AML-193 (cell line): ENCODE measurements at places on chromosomes 6 and 20.

DNA sequence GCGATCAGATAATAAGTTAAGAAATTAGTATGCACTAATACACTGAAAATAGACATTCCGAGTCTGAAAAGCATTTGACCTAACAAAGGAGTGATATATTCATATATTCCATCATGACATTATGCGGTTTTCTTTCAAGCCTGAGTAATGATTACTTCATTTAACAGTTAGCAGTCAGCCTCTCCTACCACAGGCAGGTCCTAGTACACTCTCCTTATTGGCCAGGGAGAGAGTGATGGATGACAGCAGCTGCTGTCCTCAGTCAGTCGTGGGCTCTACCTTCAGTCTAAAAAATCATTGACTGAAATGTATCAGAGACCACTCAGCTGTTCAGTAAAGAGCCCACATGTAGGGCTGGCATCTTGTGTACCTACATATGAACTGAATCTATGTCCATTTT is 33.2 kb upstream of the VGLL2 start:
- DNase-seq, result no peak

DNA sequence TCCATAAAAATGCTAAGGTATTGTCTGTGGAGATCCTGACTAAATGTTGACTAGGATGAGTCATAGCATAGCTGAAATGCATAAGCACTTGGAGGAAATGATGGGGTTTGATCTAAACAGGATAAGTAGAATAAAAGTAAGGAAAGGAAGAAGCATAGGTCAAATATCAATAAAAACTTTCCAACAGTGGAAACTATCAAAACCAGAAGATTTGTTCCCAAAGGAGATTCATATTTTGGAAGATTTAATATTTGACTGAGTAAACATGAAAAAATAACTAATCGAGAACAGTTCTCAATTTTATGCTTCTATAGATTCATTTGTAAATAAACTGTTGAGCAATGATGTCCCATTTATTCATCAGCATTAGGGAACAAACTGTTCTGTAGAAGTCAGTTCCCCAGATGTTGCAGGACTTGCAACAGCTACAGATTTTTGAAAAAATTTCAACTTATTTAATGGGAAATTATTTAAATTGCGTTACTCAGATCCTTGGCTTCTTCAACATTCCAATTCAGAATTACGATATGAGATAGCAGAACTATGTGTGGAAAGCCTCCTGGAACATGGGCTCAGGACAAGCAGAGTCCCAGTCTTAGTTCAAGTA is 133.7 kb upstream of the TBX18 start:
- no peak for DNase-seq

DNA sequence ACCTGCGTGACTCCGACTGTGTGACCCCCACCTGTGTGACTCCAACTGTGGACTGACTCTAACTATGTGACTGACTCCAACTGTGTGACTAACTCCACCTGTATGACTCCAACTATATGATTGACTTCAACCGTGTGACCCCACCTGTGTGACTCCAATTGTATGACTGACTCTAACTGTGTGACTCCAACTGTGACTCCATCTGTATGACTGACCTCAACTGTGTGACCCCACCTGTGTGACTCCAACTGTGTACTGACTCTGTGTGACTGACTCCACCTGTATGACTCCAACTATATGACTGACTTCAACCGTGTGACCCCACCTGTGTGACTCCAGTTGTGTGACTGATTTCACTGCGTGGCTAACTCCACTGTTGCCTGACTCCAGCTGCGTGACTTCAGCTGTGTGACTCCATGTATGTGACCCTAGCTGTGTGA is 38.6 kb downstream of the SYNJ2 start:
- DNase-seq, result no peak

GRCh38 chr6:158631678-158632537 is 12.6 kb downstream of the DYNLT1 start:
- no peak for DNase-seq

GRCh38 chr20:43124241-43124640 is 65.5 kb downstream of the PTPRT start:
- DNase-seq, result no peak

GRCh38 chr6:31541059-31541657 is 645 bp downstream of the DDX39B start:
- peak; percentile 76 for DNase-seq

- DNase-seq, result no peak
Observed at GRCh38 chr6:102411796-102412195, 1018.3 kb downstream of the GRIK2 start.

- no peak for DNase-seq
Observed at GRCh38 chr20:49961413-49961812, 21.4 kb upstream of the SNAI1 start.

- no peak for DNase-seq
Observed at GRCh38 chr6:138162111-138162954, 594 bp downstream of the ARFGEF3 start.

- no peak for DNase-seq
Observed at GRCh38 chr6:157300436-157300835, 22.9 kb downstream of the TMEM242 start.

- DNase-seq, result peak; percentile 63
Observed at GRCh38 chr6:4210629-4211419, 75.4 kb upstream of the ECI2 start.

DNA sequence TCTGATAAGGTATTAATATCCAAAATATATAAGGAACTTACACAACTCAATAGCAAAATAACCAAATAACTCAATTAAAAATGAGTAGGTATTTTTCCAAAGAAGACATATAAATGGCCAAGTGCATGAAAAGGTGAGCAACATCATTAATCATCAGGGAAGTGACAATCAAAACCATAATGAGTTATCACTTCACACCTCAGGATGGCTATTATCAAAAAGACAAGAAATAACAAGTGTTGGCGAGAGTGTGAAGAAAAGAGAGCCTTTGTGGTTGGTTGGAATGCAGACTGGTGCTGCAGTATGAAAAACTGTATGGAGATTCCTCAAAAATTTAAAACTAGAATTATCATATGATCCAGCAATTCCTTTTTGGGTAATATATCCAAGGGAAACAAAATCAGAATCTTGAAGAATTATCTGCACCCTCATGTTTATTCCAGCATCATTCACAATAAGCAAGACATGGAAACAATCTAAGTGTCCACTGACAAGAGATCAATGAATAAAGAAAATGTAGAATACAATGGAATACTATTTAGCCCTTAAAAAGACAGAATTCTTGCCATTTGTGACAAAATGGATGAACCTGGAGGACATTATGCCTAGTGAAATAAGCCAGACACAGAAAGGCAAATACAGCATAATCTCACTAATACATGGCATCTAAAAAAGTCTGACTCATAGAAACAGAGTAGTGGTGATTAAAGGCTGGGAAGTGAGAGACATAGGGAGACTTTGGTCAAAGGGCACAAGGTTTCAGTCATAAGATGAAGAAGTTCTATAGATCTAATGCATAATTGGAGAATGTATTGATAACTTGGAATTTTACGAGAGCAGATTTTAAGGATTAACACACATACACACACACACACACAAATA is 175.6 kb downstream of the FOXA2 start:
- DNase-seq, result no peak

DNA sequence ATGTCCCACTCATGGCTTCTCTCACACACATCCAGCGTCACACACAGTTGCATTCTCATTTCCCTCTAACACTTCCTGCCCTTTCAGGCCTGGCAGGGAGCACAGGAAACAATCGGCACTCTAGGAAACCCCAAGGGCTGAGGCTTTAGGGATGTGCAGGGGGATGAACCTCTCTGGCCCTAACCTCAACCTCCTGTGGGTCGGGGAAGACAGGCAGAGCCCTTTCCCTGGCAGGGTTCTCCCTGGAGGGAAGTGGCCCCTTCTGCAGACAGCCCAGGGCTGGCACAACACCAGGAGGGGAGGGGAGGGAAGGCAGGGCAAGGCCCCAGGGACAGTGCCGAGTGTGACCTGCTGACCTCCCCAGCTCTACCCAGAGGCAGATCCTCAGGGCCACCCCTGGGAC is 2.7 kb downstream of the TEAD3 start:
- DNase-seq, result peak; percentile 50

DNA sequence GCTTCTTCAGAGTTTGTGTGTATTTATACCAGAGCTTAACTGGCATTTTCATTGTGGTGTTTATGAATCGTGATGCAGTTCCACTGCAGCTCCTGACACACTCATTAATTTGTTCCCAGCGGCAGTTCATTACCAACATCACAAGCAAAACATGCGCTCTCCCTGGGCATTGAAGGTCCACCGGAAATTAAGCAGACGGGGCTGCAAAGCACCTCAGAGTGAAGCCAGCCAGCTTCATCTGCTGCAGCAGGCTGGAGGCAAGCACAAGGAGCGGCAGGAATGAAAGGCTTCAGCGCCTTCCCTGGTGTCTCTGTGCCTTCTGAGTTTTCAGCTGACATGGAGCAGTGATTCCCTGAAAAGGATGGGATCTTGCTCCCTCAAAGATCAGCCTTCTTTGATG is 246.0 kb upstream of the SPTLC3 start:
- no peak for DNase-seq

- DNase-seq, result no peak
Observed at GRCh38 chr6:30062471-30063178, 1.6 kb downstream of the POLR1H start.

DNA sequence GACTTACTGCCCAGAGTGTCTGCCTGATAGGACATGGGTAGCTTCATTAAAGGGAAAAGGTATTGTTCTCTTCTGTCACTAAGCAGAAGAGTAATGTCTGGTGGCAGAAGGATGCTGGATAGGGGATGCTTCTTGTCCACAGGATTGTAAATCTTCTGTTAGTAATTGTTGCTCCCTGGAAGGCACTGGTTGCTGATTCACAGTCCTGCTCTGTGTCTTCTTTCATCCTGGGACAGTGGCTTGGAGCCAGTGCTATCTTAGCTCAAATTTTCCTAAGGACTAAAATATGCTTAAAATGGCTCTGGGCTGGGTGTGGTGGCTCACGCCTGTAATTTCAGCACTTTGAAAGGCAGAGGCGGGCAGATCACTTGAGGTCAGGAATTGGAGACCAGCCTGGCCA is 48.0 kb downstream of the SYTL3 start:
- DNase-seq, result no peak

GRCh38 chr6:140731741-140732140 is 1357.3 kb upstream of the CITED2 start:
- DNase-seq, result no peak

GRCh38 chr20:45944151-45944964 is 9.9 kb downstream of the PCIF1 start:
- DNase-seq, result peak; percentile 6

DNA sequence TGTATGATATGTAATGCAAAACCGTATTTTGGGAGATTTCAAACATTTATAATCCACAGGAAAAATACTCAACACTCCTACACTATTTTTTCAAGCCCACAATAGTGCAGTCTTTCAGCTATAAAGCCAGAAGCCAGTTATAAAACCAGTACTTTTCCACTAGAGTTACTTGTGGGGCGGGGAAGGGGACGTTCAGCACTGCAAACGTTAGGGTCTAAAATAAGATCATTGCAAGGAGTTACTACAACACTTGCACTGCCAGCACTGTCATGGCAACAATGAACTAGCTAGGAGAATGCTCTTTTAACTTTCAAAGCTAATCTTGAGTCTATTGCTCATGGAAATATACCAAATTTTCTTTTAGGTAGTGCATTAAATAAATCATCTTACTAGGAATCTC is 14.7 kb downstream of the SESN1 start:
- DNase-seq, result no peak

DNA sequence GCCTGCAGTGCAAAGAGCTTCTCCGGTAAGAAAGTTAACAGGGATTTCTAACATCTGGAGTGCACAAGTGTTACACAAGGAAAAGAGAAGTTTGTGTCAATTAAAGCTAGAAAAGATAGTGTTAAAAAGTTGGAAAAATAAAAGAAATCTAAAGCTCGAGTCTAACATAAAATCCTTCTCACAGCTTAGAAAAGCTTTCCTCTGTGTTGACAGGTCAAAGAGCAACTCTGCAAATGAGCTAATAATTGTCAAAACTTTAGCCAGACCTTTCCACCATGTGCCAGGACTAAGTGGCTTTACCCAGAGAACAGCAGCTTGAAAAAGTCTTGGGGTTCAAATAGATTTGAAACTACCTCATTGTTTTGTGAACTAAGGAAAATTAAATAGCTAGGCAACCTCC is 14.8 kb downstream of the PTPRK start:
- no peak for DNase-seq

DNA sequence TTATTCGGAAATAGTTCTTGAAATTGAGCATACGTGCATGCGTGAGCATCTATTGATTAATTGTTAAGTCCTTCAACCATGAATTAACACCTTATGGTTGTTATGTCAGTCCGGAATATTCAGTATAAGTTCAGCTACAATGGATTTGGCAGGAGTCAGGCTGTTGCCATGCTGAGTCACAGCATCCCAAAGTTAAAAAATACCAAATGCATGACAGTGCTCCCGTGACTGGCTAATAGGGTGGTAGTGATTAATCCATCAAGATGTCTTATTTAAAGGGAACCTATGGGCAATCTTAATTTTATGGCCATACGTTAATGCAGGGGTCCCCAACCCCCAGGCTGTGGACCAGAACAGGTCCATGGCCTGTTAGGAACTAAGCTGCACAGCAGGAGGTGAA is 10.5 kb downstream of the RAE1 start:
- DNase-seq, result no peak

- DNase-seq, result no peak
Observed at GRCh38 chr6:131549811-131550210, 23.2 kb upstream of the ARG1 start.

GRCh38 chr20:34110025-34110744 is 1.9 kb downstream of the EIF2S2 start:
- no peak for DNase-seq

- no peak for DNase-seq
Observed at GRCh38 chr6:145155873-145156782, 579.2 kb downstream of the EPM2A start.

- no peak for DNase-seq
Observed at GRCh38 chr6:168370310-168370991, 50.9 kb upstream of the DACT2 start.

- no peak for DNase-seq
Observed at GRCh38 chr20:35788796-35789195, 17.0 kb downstream of the PHF20 start.

DNA sequence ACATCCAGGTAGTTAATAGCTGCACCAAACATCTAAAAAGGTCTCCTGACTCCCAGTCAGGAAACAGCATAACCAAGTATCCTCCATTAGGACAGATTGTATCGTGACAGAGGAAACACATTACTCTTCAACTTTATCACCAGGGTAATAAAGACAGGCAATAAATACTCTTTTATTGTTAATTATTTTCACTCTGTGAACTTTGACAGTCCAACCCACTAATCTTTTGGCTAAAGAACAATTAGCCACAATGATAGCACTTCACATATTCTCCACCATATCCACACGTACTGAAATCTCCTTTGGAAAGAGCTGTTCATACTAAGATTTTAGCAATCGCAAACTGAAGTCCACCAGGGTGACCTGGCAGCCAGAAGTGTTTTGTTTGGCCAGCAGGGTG is 46.4 kb downstream of the ARHGAP18 start:
- no peak for DNase-seq

DNA sequence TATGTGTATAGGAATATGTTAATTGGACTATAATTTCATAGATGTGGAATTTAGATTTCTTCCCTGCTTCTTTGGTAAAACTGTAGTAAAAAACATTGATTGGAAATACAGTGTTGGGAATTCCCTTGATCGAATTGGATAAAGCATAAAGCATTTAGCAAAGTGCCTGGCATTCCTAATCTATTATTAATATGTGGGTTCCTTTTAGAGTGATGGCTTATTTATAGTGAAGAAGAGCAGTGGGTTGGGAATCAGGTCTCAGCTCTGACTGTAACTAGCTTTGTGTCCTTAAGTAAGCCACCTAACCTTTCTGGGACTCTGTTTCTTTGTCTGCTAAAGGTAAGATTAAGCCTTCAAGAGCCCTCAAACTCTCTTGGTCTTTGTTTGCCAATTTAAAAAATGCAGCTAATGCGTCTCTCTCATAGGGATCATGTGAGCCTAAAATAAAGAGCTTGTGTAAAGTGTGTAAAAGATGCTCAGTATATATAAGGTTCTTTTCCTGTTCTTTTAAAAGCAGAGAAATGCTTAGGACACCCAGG is 53.3 kb downstream of the KCNS1 start:
- no peak for DNase-seq
